NCI-H524 (cell line): ENCODE measurements at places on chromosomes 2 and 18.

GRCh38 chr2:128607440-128607839 is 288.8 kb upstream of the HS6ST1 start:
- no peak for DNase-seq

DNA sequence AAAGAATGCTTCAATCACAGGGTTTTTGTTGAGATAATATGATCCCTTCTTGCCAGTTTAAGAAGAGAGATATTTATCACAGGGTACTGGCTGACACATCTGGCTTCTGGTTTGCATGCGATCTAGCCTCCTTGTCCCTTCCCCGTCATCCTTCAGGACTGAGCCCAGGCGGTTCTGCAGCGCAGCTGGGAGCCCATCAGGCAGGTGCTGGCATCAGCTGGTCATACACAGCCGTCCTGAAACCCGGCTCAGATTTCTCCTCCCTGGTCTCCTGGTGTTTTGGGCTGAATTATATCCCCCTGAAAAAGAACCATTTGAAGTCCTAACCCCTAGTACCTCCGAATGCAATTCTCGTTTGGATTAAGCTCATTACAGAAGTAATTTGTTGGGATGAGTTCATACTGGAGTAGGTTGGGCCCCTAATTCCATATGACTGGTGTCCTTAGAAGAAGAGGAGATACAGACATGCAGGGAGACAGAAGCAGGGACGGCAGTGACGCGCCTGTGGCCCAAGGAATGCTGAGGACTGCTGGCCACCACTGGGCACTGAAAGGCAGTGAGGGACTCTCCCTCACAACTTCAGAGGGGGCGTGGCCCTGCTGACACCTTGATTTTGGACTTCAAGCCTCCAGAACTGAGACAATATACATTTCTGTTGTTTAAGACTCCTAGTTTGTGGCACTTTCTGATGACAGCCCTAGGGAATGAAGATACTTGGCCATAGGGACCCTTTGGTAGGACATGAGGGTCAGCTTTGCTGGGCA is 83.9 kb upstream of the ODC1 start:
- peak; percentile 29 for DNase-seq

- DNase-seq = no peak
Measured at GRCh38 chr2:122651780-122652179, 896.3 kb downstream of the TSN start.

DNA sequence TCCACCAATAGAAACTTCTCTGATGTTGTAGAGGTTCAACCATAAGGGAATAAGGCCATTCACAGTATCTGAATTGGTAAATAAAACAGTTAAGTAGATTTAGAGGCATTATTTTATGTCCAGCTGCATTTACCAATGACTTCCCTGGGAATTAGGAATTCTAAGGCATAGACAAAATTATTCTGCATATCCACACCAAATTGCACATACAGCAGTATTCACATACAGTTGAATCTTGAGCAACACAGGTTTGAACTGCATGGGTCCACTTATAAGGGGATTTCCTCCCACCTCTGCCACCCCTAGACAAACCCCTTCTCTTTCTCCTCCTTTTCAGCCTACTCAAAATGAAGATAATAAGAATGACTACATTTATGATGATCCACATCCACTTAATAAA is 54.4 kb downstream of the COL5A2 start:
- no peak for DNase-seq

DNA sequence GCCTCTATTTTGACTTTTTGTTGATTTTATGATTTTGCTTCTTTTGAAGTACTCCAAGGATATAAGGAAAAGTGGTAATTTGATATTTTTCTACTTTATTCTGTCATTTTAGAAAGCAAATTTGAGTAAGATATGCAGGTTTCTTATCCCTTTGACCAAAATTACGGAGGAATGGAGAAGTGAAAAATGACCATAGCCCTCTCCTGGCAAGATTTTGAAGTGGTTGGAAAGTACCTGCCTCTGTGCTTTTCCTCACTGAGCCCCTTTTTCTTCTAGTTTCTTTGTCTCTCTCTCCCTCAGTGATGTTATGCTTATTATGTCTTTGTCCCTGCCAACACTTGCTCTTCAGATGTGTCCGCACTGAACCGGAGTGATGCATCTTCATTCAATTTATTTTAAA is 898.1 kb downstream of the EPHA4 start:
- DNase-seq = no peak

DNA sequence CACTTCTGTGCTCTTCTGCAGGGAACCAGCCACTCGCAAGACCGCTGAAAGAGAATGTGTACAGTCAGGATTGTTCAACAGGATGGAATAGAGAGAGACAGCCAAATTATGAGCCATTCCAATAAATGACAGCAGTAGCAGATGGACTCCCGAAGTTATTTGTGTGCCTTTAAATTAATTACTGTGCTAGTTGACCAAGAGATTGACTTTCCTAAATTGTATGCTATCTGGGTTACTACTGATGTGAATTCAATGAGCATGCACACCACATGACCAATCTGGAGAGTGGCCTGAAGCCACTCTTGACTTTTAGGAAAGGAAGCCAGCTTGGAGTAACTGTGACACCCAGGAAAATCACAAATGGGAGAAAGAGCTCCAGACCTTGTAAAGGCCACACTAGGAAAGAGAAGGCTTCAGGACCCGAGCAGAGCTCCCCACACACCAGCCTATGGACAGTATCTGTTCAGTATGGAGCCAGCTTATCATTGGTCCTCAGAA is 52.8 kb downstream of the CHMP3 start:
- no peak for DNase-seq

- DNase-seq = no peak
Measured at GRCh38 chr2:188720811-188721605, 253.2 kb upstream of the COL3A1 start.

GRCh38 chr2:127644066-127645025 is 1.6 kb upstream of the GPR17 start:
- no peak for DNase-seq

GRCh38 chr2:216538538-216538937 is 39.9 kb downstream of the RPL37A start:
- no peak for DNase-seq

GRCh38 chr2:118227698-118228508 is 139.6 kb downstream of the INSIG2 start:
- DNase-seq = no peak

DNA sequence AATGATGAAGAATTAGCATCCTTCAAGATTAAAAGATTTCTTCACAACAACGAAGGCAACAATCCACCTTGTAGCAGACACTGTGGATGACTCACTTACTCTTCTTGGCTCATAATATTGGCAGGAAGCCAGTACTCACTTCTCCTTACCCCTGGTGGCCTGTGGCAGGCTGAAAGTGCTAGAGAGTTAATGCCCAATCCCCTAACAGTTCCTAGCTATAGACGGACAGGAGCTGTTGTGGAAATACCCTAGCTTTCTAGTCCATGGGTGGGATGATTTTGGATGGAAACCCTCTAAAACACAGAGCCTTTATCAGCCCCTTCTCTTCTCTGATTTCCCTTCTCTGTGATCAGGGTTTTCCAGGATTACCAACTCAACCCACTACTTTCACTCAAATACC is 128.6 kb upstream of the NYAP2 start:
- peak; percentile 34 for DNase-seq

DNA sequence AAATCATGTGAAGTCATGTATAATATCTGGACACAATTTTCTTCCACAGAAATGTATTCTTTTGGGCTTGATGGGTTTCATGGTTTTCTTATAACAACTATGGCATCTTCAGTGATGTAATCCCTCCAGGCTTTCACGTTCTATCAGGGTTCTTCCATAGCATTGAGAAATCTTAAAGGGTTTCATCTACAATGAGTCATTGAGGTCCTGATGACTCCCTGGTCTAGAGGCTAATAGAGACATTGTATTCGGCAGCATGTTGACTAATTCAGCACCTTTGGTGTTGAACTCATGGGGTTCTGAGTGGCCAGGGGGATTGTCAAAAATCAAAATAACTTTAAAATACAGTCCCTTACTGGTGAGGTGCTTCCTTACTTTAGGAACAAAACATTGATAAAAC is 614.0 kb upstream of the CRIM1 start:
- no peak for DNase-seq

GRCh38 chr2:33321236-33321771 is 155.1 kb upstream of the RASGRP3 start:
- DNase-seq = no peak

- DNase-seq = peak; percentile 1
Measured at GRCh38 chr2:149767516-149767974, 180.0 kb upstream of the MMADHC start.

DNA sequence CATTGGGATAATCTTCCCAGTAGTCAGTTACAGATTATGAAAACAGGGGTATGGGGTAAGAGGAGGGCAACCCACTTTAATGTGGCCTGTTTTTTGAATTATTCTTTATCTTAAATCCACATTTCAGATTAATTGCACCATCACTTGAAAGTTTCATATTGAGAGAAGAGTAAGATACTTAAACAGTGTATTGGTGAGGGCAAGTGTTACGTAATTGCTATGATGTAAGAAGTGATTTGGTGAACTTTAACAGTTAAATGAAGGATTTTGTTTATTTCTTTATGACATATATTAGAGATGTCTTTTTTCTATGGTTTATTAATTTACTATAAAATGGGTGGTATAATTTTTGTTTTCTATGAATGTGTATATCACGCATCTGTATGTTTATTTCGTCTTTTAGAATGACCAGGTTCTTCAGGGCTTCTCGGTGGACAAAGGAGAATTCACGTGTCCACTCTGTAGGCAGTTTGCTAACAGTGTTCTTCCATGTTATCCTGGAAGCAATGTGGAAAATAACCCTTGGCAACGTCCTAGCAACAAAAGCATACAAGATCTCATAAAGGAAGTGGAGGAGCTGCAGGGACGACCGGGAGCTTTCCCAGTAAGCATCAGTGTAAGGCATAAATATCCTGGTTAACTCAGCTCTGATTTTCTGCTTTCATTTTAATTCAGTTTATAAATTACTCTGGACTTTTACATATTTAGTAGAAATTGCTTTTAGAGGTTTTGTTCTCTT is 171.2 kb upstream of the MYO3B start:
- DNase-seq = no peak

GRCh38 chr2:74095632-74096031 is 52.1 kb downstream of the BOLA3 start:
- DNase-seq = no peak

- no peak for DNase-seq
Measured at GRCh38 chr2:180540761-180541160, 439.6 kb upstream of the UBE2E3 start.

DNA sequence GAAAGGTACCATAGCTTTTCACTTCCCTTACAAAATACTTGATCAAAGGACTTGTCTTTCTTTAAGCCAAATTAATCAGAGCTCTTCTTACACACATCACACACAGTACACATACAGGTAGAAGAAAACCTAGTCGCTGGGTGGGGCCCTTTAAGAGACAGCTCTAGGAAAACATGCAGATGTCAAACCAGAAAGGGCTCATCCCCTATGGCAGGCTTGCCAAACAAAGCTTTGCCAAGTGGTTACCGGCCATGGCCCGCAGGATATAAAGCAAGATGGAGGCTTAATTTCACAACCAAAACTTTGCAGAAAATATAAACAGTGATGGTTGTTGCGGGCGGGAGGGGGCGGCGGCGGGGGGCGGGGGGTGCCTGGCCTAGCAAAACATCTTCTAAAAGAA is 2156.0 kb upstream of the PIK3C3 start:
- no peak for DNase-seq

GRCh38 chr18:52323802-52324201 is 16.2 kb upstream of the DCC start:
- no peak for DNase-seq

- no peak for DNase-seq
Measured at GRCh38 chr2:2662847-2663356, 331.8 kb upstream of the MYT1L start.

- DNase-seq = no peak
Measured at GRCh38 chr18:47970664-47971531, 40.4 kb upstream of the SMAD2 start.

DNA sequence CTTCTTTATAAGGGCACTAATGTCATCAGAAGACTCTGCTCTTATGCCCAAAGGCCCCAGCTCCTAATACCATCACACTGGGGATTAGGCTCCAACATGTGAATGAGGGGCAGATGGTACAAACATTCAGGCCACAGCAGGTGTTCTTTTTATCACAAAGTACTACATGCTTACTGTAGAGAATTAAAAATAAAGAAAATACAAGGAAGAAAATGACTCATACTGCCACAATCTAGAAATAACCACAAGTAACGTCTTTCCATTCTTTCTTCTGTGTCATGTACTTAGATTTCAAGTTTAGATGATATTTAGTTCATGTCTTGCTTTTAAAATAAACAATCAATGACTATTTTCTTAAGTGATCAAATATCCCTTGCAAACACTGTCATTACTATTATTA is 100.3 kb upstream of the NEDD4L start:
- DNase-seq = peak; percentile 45

- DNase-seq = no peak
Measured at GRCh38 chr2:100008956-100009355, 133.4 kb downstream of the AFF3 start.

GRCh38 chr2:226124548-226125011 is 675.0 kb downstream of the IRS1 start:
- no peak for DNase-seq

- no peak for DNase-seq
Measured at GRCh38 chr2:69975853-69976462, 14.5 kb upstream of the ASPRV1 start.

- no peak for DNase-seq
Measured at GRCh38 chr2:138201286-138201685, 237.0 kb downstream of the HNMT start.

GRCh38 chr2:151845884-151846283 is 17.7 kb upstream of the ARL5A start:
- no peak for DNase-seq

DNA sequence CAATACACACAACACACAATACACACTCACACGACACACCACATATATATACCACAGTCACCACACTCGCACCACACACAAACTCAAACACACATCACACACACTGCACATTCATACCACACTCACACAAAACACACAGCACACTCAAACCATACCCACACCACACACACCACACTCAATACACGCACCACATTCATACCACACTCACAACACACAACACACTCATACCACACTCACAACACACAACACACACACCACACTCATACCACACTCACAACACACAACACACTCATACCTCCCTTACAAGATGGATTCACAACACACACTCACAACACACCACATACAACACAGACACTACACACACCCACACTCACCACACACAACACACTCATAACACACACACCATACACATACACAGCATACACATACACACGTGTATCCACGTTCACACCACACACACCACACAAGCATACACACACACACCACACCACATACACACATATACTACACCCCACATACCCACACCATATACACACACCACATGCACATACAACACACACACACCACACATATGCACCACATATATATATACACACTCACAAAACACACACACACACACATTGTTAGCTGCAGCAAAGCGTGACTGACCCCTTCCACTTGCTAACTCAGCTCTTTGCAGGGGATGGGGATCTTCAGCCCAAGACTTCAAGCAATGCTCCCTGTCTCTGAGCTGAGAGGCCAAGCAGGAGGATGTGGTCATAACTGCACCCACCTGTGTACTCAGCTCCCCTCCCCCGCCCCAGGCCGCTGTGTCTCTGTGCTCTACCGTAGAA is 59.0 kb downstream of the SDC1 start:
- DNase-seq = no peak
